AML-193 (cell line): ENCODE measurements at places on chromosomes 13 and 19.

GRCh38 chr19:29662278-29662603 lies 3.0 kb upstream of the PLEKHF1 start:
- DNase-seq, result no peak

DNA sequence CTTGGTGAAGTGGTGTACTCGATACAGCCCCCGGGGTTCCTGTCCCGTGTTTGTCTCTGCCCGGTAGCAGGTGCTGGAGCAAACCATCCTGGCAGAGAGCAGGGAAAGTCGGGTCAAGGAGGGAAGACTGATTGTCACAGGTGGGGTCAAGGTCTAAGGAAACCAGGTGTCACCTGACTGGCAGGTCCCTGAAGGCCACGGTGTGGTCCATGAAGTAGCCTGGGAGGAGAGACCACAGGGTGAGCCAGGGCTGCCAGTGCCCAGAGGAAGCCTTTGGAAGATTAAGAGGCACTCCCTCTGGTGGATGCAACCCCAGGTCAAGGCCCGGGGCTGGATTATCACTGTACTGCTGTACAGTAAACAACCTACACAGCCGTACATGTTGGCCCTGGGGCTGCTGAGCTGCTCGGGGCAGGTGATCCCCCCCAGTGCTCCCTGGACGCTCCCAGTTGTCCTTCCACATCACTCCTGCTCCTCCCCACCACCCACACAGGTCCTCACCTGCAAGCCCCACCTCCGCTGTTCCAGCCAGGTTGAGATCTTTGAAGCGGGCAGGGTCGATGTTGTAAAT lies 6.0 kb upstream of the CCER2 start:
- no peak for DNase-seq

DNA sequence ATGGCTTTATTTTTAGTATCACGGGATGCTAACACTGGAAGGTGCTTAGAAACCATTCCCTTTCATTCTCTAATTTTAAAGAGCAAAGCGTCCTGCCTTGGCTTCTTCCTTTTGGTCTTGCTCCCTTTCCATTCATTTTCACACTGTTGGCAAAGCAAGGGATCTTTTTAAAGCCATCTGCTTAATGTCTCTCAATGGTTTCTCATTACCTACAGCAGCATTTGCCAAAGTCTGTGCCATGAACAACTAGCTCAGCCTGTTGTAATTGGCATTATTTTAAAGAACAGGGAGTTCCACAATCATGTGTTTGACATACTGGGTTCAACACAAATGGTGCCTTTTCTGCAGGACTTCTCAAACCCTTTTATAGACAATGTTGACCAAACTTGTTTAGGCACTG lies 444.3 kb downstream of the GPC6 start:
- no peak for DNase-seq

DNA sequence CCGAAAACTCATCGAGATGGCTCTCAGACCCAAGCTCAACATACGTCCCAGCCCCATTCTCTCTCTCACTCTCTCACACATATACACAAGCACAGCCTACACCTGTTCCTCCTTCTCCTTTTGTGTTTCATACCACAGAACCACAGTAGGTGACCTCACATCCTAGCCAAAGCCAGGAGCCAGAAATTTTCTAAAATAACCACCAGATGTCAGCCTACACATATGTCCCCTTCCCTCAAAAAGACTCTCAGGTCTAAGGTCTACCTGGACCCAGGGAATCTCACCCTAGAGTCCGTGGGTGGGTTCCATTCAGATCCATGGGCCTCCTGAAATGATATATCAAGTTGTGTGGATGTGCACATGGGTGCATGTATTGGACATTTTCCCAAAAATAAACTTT lies 104.2 kb upstream of the IPO5 start:
- DNase-seq, result no peak

DNA sequence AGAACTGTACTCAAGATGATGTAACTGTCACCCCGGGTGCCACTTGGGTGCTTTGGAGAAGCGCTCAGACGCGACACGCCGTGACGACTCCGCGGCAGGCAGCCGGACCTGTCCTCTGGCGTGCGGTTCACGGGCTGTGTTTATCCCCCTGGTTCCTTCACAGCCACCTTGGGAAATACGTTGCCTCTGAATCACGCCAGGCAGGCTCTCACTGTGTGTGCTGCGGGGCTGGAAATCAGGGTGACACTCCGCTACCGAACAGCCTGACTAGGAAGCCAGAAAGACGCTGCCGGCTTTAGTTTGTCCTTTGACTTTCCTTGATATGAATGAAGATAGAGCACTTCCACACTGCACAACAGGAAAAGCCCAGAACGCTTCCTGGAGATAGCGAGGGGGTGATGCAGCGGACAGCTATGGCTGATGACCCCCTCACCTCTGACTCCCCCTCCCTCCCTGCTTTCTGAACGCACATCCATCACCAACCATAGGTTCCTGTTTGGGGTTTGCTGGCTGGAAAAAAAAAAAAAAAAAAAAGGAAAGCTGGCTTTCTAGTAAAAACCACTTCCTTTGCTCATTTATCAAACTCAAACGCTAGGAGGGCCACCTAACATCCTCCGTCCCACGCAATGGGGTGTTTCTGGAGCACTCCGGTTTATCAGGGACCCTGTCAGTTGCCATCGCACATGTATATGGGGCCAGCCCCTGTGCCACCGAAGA lies 3.7 kb upstream of the GP6 start:
- no peak for DNase-seq
